ENCODE measurements at places on chromosomes 16 and 17. TPM values are rescaled to one million over a fixed set of nuclear protein-coding genes. Genes with fewer than 3 reads are reported as not detected.

DNA sequence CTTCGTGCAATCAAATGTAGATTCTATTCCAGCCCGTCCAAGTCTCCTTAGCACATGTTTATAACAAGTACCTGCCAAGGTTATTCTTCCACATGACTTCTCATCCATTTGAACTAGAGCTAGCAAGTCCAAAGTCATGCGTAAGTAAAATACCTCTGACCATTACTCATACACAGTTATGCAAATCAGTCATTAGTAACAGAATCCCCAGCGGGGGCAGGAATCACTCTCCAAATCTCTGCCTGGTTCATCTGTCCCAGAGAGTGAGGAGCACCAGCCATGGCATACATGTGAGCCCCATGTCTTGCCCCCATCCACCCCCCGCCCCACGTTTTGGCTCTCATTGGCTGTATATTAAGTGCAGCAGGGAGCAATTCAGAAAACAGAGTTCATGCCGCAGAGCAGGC is 27.7 kb downstream of the SRL start:
- peak; percentile 48 for DNase-seq

GRCh38 chr17:44733753-44734152 is 25.0 kb upstream of the ADAM11 start:
- peak; percentile 15 for DNase-seq

GRCh38 chr17:58352596-58353388 is 791 bp upstream of the SUPT4H1 start:
- DNase-seq: peak; percentile 76

DNA sequence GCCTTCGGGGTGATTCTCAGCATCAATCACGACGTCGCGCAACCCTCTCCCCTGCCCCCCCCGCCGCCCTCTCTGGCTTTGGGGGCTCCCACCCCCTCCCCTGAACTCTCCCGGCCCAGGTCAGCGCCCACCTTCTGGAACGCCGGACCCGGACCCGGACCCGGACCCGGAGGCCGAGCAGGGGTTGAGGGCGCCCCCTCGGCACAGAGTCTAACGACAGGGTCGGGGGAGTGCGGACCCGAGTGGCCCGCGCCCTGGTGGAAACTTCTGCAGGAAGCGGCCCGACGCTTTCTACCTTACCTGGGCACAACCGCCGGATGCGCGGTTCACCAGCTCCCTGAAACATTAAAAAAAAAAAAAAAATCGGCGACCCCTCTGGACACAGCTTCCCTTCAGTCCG is 16.2 kb downstream of the SALL1 start:
- no peak for DNase-seq

- DNase-seq: no peak
Measured at GRCh38 chr17:50763716-50764475, 3.4 kb downstream of the ANKRD40CL start.

DNA sequence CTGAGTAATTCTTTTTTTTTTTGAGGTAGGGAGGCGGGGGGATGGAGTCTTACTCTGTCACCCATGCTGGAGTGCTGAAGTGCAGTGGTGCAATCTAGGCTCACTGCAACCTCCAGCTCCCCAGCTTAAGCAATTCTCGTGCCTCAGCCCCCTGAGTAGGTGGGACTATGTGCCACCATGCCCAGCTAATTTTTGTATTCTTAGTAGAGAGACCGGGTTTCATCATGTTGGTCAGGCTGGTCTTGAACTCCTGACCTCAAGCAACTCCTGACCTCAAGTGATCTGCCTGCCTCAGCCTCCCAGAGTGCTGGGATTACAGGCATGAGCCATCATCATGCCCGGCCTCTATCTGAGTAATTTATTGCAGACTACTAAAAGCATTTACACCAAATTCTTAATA is 19.4 kb downstream of the KPNB1 start:
- DNase-seq: no peak

DNA sequence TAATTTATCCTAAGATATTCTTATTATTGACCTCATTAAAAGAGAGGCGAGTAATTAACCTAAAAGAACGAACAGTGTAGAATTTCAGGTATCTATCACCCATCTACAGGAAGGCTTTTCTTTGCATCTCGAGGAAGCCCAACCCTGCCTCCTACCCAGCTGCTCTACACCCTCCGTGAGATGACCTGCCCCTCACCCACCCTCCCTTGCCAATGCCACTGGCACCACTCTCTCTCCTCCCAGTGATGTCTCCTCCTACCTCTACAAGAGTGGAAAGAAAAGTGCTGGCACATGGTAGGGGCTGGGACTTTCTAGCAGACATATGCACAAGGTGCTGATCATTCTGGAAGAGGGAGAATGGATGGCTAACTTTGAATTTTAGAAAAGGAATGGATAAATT is 22.9 kb upstream of the FOXJ1 start:
- no peak for DNase-seq

- no peak for DNase-seq
Measured at GRCh38 chr17:39765175-39765574, 27.4 kb downstream of the GRB7 start.

- DNase-seq: no peak
Measured at GRCh38 chr17:27751622-27752490, 48.5 kb downstream of the NOS2 start.

DNA sequence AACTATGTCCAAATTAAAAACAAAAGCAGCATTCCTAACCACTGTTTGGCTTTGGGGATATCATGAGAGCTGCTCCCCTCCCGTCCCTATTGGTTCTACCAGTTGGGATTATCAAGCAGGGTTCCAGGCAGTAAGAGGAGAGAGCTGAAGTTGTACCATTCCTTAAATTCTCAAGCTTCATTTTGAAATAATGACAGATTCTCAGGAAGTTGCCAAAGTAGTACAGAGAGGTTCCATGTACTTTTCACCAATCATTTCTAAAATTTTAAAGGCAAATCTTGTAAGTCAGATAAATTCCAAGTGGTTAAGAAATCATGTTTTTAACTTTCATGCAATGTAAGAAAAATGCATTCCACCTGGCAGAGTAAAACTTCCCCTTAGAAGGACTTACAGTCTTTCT is 36.9 kb downstream of the TEX2 start:
- DNase-seq: no peak

DNA sequence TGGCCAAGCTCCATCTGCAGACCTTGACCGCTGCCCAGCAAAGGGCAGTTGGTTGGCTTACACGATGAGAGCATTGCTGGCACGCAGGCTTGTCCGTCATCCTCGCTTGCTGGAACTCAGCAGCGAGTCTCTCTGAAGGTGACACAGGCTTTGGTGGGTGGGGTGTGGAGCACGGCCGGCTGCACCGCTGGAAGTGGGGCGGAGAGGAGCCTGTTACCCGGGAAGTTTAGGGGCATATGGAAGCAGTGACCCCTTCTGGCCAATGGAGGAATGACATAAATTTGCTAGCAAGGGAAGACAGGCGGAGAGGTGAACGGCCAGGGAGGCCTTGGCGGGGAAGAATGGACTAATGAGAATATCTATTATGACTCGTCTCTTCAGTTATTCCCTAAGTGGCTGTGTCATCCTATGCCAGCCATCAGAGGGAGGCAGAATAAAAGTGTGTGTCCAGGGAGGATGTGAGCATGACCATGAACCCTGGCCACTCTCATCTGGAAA is 65.9 kb upstream of the SDK2 start:
- peak; percentile 87 for DNase-seq

GRCh38 chr17:9343516-9343915 is 232.1 kb downstream of the STX8 start:
- peak; percentile 56 for DNase-seq

GRCh38 chr17:2457913-2458312 is 53.8 kb downstream of the METTL16 start:
- DNase-seq: no peak

DNA sequence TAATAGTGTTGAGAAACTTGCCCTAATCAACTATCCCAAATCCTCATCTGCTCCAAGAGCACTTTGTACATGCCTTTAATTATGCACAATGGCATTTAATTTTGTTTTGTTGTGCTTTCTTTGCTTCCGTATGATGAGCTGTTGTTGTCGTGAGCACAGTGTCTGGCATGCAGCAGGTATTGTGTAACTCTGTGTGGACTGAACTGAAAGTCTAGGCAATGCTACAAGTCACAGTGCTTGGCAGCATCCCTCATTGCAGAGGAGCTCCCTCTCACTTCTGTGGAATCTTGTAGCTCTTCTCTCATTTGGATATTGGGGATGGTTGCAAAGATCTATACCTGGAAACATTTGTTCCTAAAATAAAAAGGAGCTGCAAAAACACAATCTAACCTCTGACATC is 502.2 kb upstream of the CA10 start:
- DNase-seq: no peak

DNA sequence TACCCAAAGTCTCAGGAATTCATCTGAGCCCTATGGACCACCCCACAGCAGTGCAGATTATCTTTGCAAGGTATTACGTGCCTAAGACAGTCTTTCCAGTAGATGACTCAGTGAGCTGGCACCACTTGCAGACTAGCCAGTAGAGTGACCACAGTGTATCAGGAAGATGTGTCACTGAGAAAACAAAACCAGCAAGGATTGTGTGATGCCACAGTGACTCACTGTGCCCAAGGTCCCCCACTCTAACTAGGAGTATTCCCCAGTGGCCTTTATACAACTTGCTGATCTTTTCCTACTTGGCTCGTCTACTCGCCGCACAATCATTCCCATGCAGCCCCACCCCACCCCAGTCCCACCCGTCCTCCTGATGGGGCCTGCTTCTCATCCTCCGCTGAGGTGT is 26.8 kb upstream of the PRKCA start:
- no peak for DNase-seq

GRCh38 chr17:14790521-14790920 is 474.6 kb downstream of the PMP22 start:
- no peak for DNase-seq

DNA sequence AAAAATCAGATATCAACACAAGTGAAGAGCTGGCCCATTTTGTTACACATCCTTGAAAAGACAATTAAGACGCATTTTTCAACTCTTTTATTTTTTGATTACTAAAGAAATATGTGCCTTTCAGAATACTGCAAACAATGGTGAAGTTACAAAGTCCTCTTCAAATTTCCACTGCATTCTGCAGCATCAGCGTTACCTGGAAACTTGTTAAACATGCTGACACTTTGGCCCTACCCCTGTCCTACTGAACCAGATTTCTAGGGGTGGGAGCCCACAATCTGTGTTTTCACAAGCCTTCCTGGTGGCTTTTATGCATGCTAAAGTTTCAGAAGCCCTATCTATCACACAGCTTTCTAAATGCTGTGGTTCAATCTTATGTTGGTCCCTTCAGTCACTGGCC is 4.5 kb upstream of the CCL14 start:
- no peak for DNase-seq

Gene MYH2
- total RNA-seq: 1,036 TPM

Gene SDR42E2
- not detected for total RNA-seq

Gene EPN3
- total RNA-seq: 7.5 TPM

Gene SHBG
- not detected for total RNA-seq

Gene PRR11
- 5.0 TPM for total RNA-seq

Gene CACNG5
- total RNA-seq: not detected

Gene GCGR
- not detected for total RNA-seq

Gene TEX19
- total RNA-seq: not detected

Gene NPIPB8
- total RNA-seq: 0.21 TPM

Gene XAF1
- total RNA-seq: 19.7 TPM

Gene CDYL2
- 2.4 TPM for total RNA-seq

Gene SGF29
- 9.7 TPM for total RNA-seq

Data from tongue (tissue), 3 donors.